Left cardiac atrium (tissue), 4 donors: ENCODE measurements at places on chromosomes 13 and 19.

DNA sequence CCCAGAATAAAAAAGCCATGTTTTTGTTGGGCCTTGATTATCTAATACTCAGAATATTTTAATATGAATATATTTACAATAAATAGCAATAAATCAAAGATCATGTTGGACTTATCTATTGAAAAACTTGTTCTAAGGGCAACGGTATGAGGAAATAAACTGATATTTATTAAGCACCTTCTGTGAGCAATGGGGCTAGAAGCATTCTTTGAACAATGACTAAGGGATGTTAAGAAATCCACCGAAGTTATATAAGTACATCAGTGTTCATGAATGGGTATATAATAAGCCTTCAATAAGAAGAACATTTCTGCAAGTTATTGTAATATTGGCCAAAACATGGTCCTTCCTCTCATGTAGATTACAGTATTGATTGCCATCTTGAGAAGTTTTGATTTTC lies 221.8 kb downstream of the OXGR1 start:
- no peak for DNase-seq

DNA sequence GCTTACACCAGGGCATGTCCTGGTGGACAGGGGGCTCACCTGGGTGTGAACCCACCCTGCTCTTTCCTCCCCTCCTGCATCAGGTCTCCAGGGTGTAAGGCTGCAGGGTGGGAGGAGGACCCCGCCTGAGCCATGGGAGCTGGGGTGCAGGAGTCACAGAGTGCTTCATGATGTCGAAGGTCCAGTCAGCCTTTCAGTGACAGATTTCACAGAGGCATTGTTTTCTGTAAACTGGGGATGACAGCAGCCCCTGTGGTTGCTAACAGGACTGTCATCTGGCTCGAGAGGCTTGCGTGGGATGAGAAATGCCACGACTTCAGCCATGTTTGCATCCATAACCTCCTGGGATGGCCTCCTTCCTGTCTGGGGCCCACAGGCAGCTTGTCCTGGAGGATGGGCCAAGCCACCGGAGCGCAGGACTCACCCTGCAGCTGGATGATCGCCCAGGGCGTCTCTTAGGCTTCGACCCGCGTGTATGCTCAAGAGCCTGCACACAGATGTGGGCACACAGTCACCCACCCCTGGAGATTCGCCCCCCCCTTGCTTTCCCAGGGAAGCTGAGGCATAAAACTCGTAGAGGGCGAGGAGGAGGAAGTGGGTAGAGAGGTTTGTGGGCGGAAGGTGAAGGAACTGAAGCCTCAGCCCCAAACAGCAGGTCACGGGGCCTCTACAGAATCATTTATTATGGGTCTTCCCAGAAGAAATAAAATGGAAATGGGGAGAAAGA lies 4.9 kb downstream of the NANOS3 start:
- DNase-seq: no peak

DNA sequence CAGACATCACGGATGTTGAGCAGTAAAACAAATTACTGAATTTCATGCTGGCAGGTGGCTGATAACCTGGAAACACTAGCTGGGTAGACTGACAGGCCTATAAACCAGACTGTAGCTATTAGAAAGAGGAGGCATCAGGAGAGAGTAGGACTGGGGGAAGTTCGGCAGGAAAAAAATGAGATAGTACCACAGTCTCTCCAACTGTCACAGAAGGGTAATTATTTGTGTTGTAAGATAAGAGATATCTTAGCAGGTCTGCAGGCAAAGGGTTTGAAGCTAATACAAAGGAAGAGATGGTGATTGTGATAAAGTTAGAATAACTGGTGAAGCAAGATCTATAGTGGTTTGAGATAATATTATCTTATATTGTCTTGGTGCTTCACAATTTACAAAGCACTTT lies 41.7 kb downstream of the MIPEP start:
- no peak for DNase-seq

DNA sequence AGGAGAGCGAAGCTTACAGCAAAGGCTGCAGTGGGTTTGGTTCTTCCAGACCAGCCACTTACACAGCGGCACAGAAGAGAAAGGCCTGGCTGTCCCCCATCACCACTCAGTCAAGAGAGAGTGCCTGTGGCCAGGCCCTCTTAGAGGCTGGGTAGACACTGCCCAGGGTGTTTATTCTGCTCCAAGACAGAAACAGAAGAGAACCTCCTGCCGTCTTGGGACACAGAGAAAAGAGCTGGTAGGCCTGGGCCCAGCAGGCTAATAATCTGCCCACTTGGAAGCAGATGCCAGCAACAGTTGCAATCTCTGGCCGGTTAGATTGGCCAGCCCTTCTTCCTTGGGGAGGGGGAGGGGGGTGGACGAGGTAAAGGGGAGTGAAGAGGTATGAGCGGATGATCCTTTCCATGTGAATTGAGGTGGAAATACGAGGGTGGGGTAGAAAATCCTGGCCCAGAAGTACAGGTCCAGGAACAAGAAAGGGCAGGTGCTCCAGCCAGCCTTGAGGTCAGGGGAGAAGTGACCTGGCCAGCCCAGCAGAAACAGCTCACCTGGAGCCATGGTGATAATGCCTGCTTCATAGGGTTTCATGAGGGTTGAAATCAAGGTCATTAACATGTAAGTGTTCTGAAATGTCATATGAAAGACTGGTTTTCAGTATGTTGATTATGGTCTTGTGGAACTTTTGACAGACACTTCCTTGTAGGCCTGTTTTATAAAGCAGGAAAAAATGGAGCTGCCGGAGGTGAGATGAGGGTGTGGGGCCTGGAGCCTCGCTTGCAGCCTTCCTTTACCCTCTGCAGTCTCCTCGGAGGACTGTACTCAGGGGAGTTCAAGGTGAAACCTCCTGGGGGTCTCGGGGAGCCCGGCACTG lies 116.9 kb downstream of the SIPA1L3 start:
- no peak for DNase-seq

DNA sequence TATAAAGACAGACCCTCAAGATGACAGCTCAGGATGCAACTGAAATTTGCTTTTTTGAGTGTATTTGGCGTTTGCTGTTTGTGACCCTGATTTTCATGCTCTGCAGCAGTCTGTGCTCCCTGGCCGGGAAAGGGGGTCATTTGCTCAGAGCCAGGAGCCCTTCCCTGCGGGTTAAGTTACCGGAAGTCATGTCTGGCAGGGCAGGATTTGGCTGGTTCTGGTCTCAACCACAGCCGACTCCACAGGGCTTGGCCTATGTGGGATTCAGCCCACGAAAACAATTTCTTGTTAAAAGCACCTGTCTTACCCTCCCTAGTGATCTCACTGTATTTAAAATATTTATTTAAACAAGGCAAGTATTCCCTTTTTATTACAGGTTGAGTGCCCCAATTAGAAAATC lies 22.6 kb downstream of the MCF2L start:
- DNase-seq: no peak

GRCh38 chr13:34357435-34358232 lies 539.7 kb downstream of the RFC3 start:
- no peak for DNase-seq

DNA sequence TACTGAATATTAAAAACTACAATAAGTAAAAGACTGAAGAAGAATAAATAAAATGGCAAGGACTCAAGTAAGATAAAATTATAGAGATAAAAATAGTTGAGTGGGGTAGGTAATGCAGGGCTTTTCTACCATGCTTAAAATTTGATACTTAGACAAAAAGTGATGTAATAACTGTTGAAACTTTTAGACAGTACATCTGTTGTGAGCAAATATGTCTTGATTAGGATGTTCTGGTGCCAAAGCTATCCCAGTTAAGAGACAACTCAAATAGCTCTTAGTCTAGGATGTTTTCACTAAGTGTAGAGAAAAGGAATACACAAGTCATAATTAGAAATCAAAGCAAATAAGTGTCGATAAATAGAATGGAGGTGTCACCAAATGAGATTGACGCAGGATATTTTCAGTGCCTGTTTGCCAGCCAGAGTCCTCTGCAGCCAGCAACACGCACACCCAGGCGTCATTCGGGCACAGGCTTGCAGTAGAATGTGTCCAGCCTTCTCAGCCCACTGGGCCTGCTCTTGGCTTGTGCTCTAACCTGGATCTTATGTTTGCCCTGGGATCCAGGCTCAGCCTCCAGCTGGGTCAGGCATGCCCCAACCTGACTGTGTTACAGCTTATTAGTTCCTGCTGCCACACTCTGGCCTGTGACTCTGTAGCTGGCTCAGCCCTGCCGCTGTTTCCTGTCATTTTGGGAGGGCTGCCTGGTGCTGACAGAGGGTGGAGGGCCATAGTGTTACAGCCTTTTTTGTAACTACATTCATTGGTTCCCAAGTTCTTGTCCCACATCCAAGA lies 766.2 kb downstream of the PCDH17 start:
- DNase-seq: peak; percentile 35

DNA sequence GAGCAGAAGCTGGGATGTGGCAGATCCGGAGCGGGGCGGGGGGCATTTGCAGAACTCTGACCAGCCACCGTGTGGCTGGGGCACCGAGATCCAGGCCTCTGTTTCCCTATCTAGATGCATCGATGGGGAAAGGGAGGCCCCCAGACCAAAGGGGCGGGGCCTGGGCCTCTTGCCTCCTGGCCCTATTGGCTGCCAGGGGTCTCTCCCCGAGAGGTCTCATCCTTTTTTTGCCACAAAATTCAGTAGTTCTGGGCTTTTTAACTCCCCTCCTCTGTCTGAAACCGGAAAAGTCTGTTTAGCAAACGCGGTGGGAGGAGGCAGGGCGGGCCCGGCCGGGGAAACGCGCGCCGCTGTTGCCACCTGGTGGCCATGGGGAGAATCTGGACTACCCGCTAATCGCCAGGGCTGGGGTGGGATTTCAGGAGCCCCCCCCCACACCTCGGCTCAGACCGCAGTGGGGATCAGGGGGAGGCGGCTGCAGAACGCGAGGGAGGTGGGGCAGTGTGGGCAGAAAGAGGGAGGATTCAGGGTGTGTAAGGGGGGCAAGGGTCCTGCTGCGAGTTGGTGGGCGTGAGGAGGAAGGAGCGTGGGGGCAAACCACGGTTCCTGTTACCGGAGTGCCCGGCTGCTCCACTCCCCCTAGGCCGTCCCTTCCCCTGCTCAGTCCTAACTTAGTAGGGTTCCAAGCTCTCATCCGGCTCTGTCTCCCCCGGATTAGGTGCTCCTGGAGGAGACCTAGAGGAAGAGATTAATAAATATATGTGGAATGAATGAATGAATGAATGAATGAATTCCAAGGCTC lies 28.3 kb downstream of the IL12RB1 start:
- peak; percentile 83 for DNase-seq

- no peak for DNase-seq
These were observed 1774.0 kb upstream of the PRR20A start for GRCh38 chr13:55366676-55367075.

DNA sequence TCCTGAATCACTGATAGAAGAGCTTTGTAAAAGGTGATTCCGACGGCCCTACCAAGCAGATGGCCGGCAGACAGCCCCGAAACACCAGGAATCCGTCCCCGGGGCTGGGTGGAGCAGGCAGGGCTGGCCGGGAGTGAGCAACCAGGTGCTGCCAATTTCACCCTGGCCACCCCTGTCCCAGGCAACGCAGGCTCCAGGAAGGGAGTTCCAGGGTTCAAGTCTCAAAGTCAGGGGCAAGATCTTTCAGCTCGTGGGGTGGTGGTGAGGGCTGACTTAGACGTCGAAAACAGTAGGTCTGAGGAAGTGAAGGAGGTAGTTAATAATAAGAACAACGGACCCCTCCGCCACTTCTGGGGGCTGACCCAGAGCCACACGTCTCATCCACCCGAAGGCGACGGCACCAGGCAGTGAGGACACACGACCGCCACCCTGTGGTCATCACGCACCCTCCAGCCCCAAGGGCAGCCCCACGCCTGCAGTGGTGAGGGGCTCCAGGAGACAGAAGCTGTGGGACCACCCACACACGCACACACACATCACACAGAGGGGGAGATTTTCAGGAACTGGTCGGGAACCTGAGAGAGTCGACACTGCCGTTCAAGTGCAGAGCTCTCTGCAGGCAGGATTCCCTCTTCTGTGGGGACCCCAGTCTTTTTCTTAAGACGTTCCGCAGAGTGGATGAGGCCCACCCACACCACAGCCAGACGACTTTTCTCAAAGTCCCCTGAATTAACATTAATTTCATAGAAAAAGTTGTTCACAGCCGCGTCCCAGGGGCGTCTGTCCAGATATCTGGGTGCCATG lies 67.2 kb downstream of the SPACA7 start:
- no peak for DNase-seq

DNA sequence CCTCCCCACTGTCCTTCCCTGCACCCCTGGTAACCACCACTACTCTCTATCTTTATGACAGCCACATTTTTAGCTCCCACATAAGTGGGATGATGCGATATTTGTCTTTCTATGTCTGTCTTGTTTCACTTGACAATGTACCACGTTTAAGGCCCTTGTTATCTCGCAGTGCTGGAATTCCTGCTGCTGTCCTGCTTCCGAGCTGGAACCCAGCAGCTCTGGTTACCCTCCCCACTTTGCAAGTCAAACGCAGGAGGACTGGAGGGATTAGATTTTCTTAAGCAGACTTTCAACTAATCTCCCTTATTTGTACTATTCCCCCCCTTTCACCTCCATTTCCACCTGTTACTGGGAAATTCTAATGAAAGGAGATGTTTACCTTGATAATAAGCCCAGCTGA lies 59.1 kb upstream of the PDX1 start:
- no peak for DNase-seq

- no peak for DNase-seq
These were observed 166.1 kb downstream of the ITGBL1 start for GRCh38 chr13:101618440-101619187.

GRCh38 chr13:63625869-63626268 lies 2210.2 kb upstream of the PCDH20 start:
- DNase-seq: no peak

DNA sequence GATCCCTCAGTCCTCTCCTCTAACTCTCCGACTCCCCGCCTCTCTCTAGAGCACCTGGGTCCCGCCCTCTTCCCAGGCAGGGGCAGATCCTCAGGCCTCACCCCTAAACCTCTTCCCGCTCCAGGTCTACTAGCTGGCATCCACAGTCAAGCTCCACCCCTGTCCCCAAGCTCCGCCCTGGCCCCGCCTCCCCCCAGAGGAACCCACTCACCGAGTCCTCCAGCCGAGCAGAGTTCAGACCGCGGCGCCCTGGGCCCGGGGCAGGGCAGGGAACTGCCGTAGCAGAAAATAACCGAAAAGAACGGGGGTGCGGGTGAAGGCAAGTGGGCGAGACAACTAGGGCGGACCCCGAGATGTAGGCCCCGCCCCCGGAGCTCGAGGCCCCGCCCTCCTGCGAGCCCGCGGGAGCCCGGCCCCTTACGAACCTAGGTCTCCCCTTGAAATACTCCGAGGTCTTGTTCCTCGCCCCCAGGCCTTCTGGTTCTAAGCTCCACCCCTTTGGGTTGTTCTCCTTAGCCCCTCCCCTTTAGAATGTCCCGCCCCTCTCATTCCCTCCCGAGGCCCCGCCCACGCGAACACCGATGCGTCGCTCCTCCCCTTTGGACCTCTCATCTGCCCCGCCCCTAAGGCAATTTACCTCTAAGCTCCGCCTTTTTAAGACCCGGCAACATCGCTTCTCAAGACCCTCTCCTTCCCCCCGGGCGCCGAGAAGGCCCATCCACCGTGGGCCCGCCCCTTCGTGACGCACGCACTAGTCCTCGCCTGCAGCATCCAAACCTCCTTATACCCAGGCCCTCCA lies at the start of gene GGN:
GGN (minus strand) TSS at position 485 of the 799 bp plus-strand sequence. CDS start 773 bp downstream, outside the sequence.
- DNase-seq: peak; percentile 82

- no peak for DNase-seq
These were observed 5.0 kb downstream of the BICRA start for GRCh38 chr19:47614021-47614295.
